HT-29 (cell line): ENCODE measurements at places on chromosomes 6 and 20.

- no peak for DNase-seq
Observed at GRCh38 chr6:166325383-166326042, 16.8 kb downstream of the SFT2D1 start.

DNA sequence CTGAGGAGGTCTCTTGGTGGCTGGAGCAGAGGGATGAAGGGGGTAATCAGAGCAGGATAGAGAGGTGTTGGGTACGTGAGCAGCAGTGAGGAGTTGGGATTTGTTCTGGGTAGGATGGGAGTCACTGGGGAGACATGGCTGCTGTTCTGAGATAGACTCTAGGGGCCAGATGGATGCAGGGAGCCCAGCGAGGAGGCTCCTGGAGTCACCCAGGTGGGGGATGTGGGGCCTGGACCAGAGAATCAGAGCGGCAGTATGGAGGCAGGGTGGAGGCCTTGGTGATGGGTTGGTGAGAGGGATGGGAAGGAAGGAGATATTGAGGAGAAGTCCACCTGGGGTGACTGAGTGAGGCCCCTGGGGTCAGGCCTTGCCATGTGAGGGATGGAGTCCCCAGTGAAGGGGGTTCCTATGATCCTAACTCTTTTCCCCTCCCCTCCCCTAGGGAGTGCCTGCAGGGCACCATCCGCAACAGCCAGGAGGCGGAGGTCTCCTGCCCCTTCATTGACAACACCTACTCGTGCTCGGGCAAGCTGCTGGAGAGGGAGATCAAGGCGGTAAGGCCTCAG lies 13.7 kb downstream of the RBCK1 start:
- no peak for DNase-seq

GRCh38 chr20:58054780-58055373 lies 173.6 kb downstream of the ANKRD60 start:
- no peak for DNase-seq

DNA sequence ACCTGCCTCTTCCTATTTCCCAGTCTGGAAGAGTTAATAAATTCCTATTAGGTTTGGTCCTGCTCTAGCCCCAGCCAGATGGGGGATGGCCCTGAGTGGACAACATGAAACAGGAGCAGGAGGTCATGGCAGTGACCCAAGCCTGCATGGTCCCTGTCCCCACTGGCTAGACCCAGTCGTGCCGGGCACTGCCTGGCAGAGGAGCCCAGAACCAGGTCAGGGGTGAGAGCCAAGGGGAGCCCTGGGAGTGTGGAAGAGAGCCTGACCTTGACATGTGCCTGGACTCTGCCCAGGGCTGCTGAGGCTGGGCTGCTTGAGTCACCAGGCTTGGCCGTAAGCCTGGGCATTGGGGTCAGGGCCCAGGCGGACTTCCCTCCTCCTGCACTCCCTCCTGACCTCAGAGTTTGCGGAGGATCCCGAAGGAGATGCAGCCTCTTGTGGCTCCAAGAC lies 3.6 kb downstream of the AVP start:
- no peak for DNase-seq

- no peak for DNase-seq
Observed at GRCh38 chr20:49951151-49951550, 15.0 kb downstream of the RNF114 start.

DNA sequence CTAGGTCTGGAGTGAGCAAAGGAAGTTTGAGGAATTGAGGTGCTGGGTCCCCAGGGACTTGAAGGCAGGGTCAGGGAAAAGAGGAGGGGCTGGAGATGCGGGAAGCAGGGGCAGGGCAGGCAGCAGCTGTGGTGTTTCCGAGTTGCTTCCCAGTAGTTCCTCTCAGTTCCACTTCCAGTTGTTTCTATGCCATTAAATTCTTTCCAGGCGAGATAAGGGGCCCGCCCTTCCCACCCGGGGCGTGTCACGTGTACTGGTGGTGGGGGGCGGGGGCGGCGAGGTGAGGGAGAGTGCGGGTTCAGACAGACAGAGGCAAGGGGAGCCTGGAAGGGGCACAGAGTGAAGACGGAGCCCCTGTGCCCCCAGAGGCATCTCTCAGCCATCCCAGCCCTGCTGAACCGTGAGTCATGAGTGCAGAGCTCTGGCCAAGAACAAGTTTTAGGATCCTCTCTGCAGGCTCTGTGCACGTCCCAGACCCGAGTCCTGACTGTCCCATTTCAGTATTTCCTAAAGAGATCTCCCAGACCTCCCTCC lies 977 bp downstream of the TNXB start:
- DNase-seq = no peak

GRCh38 chr6:80603679-80604078 lies 497.2 kb downstream of the BCKDHB start:
- no peak for DNase-seq

- DNase-seq = no peak
Observed at GRCh38 chr6:3956054-3956453, 106.9 kb downstream of the FAM50B start.

DNA sequence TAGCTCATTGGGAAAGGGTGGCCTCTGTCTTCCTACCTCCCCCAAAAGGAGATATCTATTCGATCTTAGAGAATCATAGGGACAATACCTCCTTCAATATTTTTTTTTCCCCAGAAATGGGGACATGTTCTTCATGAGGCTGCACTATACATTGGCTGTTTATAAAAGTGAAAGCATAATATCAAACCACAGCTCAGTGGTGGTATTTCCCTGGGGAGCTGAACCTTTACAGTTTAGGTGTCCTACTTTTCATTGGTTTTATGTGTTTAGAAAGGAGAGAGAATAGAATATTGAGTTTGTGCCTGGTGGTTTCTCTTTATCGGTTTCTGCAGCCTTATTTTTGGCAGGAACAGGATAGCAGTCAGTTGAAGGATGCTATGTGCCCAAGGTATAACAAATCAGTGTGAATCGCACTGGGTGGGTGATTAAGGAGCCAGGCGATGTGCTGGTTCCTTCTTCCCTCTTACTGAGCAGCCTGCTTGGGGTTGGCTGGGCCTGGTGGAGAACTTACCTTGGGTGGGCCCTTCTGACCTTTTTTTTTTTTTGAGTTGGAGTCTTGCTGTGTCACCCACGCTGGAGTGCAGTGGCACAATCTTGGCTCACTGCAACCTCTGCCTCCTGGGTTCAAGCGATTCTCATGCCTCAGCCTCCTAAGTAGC lies 25.2 kb downstream of the UST start:
- no peak for DNase-seq
